ENCODE measurements at places on chromosomes 5 and 9.

GRCh38 chr5:1915316-1915715 is 32.6 kb upstream of the IRX4 start:
- no peak for DNase-seq

GRCh38 chr9:93908591-93909241 is 46.4 kb downstream of the BARX1 start:
- no peak for DNase-seq

GRCh38 chr5:33745101-33745770 is 146.6 kb downstream of the ADAMTS12 start:
- DNase-seq: no peak

GRCh38 chr9:128550226-128550625 is 2.2 kb upstream of the SPTAN1 start:
- no peak for DNase-seq

DNA sequence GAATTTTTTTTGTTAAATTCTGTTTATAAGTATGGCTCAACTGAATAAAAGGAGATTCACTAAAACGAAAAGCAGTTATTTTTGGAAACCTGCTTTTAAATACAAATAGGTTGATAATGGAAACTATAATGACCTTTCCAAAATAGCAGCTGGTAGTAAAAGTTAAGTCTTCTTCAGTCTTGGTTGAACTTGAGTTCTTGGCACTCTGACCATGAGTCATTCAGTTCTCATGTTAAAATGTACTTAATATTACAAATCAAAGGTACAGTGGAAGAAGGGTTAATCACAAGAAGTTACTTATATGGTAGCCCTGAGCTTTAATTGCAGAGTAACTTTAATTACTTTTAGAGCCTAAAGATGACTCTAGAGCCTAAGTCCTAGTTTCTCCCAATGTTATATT is 62.1 kb downstream of the KLF9 start:
- no peak for DNase-seq

DNA sequence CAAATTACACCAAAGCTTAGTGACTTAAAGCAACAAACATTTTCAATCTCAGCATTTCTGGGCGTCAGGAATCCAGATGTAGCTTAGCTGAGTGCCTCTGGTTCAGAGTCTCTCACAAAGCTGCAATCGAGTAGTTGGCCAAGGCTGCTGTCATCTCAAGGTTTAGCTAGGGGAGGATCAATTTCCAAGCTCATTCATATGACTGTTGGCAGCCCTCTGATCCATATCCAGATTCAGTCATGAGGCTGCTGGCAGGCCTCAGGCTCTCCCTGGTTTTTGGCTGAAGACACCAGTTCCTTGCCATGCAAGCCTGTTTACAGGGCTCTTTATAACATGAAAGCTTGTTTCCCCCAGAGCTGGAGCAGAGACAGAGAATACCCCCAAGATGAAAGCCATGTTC is 419.5 kb upstream of the TLE4 start:
- DNase-seq: no peak

DNA sequence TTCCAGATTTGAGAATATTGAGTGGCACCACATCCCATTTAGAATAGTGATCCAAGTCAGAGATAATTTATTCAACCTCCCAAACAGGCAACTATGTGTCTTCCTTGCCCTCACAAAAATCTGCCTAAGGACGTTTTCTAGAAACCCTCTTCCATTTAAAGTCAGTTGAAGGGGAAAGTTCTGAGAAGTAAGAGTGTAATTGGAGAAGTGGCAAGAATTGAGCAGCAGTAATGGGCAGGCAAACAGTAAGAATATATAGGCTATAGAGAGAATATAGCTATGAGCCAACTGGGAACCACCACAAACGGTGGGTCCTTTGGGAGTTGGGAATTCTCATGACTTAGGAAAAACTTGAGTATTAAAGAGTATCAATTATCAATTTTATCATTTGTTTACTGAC is 31.1 kb upstream of the CETN3 start:
- no peak for DNase-seq

GRCh38 chr9:69798744-69799143 is 21.9 kb upstream of the CFAP95 start:
- no peak for DNase-seq

GRCh38 chr9:10438955-10439354 is 173.8 kb downstream of the PTPRD start:
- no peak for DNase-seq

DNA sequence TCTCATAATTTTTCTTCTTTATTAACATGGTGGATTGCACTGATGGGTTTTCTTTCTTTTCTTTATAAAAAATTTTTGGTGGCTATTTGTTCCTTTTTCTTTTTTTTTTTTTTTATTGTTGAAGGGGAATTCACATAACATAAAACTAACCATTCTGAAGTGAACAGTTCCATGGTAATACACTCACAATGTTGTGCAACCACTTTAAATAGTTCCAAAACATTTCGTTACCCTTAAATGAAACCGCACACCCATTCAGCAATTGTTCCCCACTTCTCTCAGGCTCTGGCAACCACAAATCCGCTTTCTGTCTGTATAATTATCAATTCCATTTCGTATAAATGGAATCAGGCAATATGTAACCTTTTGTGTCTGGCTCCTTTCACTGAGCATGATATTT is 11.7 kb upstream of the SETX start:
- no peak for DNase-seq

GRCh38 chr5:67026278-67026677 is 170.3 kb downstream of the CD180 start:
- DNase-seq: no peak

- no peak for DNase-seq
These were observed 2.1 kb downstream of the MSANTD3 start for GRCh38 chr9:100428871-100429654.

DNA sequence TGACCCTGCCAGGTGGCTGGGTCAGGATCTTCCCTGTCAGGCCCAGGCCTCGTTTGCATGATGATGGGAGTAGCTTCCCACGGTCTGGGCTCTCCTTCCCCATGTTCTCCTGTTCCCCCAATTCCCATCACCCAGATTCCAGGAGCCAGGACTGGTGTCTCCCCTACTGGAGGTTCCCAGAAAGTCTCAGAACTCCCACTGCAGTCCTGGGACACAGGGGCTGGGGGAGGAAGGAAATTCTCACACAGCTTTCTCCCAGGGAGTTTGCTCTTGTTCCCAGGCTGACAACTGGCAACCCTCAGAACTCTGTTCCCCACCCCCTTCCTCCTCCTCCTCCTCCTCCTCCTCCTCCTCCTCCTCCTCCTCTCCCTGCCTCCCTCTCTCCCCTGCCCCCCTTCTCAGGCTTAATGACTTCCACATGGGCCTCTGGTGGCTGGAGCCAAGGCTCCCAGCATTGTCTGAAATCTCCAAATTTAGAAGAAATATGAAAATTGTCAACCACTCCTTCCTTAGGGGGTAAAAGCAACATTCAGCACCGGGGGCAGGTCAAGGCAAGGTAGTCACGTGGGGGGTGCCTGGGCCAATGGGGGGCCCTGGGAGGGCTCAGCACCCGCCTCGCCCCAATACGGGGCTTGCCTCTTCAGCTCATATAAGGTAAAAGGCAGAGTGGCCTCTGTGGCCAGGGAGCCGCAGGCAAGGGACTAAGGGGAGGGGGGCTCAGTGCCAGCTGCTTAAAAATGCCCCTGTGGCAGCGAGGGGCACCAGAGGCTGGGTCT is 27.3 kb upstream of the IL17B start:
- DNase-seq: no peak

DNA sequence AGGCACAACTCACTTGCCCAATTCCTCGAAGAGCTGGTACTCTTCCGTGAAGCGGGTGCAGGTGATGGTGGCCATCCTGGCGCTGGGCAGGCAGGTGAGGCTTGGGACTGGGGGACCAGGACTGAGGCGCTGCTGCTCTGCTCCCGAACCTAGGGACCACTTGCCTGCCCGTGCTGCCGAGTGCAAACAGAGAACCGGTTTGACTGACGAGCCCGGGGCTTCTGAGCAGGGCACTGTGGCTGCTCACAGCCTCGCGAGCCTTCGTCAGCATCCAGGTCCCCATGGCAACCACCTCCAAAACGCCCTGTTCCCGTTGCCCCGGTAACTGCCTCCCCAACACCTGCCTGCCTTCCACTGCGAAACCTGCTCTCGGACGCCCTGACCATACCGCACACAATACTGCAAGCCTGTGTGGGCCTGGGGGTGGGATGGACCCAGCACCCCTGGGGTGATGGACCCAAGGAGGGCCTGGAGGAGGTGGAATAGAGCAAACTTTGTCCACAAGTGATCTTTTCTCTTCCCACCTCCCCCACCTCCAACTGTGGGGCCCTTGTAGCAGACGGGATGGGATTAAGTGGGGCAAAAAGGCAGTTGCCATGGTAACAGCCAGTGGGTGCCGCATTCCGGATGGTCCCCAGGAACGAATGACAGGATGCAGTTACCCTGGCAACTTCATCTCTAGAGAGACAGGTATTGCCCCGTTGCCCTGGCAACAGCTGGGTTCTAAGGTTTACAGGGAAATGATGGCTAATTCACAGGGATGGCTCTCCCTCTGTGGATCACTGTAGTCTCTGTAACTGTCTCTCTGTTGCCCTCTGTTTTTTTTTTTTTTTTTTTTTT is at the start of gene CAMK2A:
Gene CAMK2A (minus strand): TSS at position 223 of the 840 bp plus-strand sequence. CDS start 148 bp downstream, at position 75.
- no peak for DNase-seq

- DNase-seq: no peak
These were observed 193.4 kb upstream of the TUT7 start for GRCh38 chr9:86547571-86547970.

DNA sequence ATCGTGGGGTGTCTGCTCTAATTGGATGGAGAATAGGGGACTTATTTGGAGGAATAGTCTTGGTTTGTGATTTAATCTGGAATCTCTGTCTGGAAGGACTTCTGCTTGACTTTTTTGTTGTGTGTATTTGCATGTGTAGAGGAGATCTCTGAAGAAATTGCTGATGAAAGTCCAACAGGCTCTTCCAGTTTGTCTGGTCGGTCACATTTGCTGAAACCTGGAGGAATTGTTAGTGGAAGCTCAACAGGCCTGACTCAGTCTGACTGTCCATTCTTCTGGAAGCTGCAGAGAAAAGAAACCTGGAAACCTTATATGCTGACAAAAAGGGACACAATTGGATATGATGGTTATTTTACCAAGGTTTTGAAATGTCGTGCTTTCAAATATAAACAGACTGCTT is 33.4 kb upstream of the TENT2 start:
- DNase-seq: no peak

DNA sequence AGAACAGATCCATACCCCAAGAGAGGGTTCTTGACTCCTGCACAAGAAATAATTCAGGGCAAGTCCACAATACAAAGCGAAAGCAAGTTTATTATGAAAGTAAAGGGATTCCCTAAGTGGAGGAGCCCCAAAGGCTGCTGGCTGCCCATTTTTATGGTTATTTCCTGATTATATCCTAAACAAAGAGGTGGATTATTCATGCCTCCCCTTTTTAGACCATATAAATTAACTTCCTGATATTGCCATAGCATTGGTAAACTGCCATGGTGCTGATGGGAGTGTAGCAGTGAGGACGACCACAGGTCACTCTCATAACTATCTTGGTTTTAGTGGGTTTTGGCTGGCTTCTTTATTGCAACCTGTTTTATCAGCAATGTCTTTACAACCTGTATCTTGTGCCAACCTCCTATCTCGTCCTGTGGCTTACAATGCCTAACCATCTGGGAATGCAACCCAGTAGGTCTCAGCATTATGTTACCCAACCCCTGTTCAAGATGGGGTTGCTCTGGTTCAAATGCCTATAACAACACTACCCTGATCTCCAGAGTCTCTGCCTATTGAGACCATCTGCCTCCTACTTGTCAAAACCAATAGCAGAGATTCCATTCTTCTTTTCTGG is 154.4 kb upstream of the GRAMD2B start:
- DNase-seq: no peak

DNA sequence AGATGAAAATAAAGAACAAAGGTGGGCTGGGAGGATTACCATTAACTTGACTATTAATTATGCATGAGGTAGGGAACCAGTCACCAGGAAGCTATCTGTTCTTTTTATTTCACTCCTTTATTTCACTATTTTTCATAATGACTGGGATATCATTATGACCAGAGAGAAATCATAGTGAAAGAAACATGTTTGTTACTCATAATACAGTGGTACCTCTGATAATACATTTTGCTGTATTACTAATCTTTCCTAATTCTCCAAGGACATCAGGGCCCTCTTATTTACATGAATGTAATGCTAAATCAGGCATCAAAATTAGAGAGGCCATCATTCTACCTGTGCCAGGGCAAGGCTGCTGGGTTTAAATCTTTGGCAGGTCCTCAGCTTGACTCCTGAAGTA is 253.7 kb downstream of the NR3C1 start:
- DNase-seq: no peak

- no peak for DNase-seq
These were observed 204.8 kb downstream of the MEF2C start for GRCh38 chr5:88677943-88678769.

DNA sequence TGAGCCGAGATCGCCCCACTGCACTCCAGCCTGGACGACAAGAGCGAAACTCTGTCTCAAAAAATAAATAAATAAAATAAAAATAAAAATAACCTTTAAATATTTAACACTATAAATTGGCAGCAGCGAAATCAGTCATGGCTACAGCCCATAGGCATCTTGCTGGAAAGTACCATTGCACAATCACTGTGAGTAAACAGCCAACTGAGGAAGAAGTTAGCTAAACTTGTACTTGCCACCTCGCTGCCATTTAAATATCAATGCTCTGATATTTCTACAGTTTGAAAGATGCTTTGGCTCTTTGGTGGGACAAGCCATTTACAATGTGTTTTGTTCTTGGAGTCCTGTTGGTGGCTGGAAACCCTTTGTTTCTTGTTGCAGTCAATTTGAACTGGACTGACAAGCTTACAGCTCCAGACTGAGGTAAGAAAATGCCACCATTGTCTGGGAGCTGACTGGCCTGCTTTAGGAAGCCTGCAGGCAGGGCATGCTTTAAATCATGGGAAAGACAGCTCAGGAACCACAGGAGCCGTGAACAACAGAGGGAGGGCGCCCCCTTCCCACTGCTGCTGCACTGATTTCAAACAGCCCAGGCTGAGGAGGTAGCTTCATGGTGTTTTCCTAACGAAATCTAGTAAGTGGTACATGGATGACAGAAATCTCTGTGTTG is 322.8 kb upstream of the RFX3 start:
- no peak for DNase-seq

GRCh38 chr5:491119-491855 is 33.0 kb downstream of the SLC9A3 start:
- DNase-seq: no peak

DNA sequence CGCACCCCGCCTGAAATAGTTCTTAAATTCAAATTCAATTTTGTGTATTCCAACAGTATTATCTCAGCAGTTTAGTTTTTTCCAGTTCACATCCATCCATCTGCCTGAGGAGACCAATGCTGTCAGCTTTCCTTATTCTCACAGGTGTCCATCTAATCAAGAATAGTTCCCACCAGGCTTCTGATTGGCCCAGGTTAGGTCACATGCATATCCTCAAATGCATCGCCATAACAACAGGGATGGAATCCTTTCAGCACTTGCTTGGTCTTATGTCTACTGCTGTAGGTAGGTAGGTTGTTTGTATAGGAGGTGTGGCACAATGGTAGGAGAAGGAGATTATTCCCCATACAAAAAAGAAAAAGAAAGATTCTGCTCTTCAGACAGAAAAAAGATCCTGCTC is 91.2 kb downstream of the UBE2R2 start:
- DNase-seq: no peak

DNA sequence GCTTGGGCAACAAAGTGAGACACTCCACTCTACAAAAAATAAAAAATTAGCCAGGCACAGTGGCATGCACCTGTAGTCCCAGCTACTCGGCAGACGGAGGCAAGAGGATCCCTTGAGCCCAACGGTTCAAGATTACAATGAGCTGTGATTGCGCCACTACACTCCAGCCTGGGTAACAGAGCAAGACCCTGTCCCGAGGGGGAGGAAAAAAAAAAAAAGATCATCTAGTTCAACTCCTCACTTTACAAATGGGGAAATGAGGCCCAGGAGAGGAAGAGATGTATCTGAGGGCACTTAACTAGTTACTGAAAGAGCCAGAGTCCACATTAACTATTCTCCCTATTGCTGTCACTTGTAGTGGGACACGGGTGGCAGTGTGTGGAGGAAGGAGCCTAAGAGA is 13.8 kb downstream of the PDCL start:
- no peak for DNase-seq
